ENCODE measurements at places on chromosomes 5 and 9.

- DNase-seq: no peak
Measured at GRCh38 chr9:96317335-96317980, 15.5 kb upstream of the HSD17B3 start.

GRCh38 chr5:8060953-8061429 lies 192.0 kb downstream of the MTRR start:
- DNase-seq: no peak

- DNase-seq: no peak
Measured at GRCh38 chr5:18811661-18812060, 1176.3 kb downstream of the CDH18 start.

- no peak for DNase-seq
Measured at GRCh38 chr5:174348311-174348981, 302.9 kb downstream of the NSG2 start.

- peak; percentile 7 for DNase-seq
Measured at GRCh38 chr9:119556129-119556875, 187.1 kb upstream of the BRINP1 start.

GRCh38 chr5:39588179-39588578 lies 163.4 kb upstream of the DAB2 start:
- no peak for DNase-seq

DNA sequence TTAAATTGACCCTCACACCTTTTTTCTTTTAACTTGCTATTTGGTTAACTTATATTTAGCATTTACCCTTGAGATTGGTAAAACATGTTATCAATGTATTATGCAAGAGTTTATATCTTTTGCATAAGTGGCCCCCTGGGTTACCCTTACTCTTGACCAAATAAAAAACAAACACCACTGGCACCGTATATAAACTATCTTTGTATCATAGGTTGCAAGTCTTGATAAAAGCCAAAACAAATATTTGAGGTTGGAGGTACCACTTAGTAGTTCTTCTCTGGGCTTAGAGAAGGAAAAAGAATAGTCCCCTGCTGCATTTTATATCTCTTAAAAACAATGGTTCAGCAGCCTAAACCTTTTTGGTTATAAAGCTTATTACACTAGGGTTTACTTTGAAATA lies 61.3 kb downstream of the WDR36 start:
- no peak for DNase-seq

DNA sequence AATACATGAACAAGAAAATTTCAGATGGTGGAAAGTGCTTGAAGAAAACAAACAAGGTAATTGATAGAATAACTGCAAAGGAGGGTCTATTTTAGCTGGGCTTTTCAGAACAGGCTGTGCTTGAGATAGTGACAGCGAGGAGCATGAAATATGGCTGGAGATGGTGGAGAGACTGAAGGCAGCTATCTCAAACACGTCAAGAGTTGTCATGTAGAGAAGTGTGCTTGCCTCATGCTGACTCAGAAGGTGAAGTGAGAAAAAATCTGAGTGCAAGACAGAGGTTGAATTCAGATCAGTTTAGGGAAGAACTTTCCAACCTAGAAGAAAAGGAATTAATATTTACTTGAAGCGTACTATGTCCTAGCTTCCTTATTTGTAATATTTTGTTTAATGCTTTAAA lies 115.5 kb upstream of the RANBP3L start:
- no peak for DNase-seq

DNA sequence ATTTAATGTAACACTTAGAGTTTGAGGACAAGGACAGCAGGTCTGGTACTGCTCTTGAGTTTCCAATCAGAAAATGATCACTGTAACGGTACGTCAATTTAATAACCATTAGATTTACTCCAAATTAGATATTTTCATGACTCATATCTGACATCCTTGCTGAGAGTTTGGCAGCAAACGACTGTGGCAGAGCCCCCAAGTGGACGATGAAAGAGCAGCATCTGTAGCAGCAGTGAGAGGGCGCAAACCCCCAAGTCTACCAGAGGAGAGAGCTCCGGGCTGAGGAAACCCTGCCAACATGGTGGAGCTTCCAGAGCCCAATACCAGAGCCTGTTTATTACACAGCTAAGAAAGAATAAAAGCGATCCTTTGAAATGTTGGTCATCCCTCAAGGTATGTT lies 73.2 kb upstream of the EPB41L4A start:
- DNase-seq: no peak

DNA sequence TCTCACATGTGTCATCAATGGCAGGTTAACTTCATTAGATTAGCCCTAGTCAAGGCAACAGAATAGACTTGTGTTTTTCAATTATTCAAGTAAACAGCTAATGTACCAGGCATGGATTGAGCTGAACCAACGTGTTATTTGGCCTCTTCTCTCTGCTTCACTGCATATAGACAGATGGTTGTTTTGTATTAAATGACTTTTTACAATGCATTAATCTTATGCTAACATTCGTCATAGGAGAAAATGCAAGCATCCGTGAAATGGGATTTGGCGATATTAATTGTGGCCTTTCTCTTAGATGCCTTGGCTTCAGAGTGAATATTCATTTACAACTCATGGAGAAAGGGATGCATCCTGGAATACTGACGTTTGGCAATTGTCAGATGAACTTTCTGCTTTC lies 208.0 kb downstream of the KCTD16 start:
- DNase-seq: no peak

DNA sequence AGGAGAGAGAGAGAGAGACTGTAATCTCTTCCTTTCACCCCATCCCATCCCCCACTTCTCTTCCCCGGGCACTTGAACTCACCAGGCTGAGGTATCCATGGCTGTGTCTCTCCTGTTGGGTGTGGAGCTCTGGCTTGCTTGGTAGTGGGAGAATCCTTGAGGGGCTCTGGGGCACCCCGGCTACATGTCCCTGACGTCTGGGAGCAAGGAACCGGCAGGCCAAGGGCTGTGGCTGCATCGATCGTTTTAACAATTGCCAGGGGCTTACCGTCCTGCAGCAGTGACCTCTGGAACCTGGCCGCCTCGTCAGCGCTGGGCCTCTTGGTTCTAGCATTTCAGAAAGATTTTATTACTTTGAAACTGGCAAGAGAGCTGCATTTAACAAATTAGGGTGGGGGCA lies 30.0 kb downstream of the FGF18 start:
- no peak for DNase-seq

DNA sequence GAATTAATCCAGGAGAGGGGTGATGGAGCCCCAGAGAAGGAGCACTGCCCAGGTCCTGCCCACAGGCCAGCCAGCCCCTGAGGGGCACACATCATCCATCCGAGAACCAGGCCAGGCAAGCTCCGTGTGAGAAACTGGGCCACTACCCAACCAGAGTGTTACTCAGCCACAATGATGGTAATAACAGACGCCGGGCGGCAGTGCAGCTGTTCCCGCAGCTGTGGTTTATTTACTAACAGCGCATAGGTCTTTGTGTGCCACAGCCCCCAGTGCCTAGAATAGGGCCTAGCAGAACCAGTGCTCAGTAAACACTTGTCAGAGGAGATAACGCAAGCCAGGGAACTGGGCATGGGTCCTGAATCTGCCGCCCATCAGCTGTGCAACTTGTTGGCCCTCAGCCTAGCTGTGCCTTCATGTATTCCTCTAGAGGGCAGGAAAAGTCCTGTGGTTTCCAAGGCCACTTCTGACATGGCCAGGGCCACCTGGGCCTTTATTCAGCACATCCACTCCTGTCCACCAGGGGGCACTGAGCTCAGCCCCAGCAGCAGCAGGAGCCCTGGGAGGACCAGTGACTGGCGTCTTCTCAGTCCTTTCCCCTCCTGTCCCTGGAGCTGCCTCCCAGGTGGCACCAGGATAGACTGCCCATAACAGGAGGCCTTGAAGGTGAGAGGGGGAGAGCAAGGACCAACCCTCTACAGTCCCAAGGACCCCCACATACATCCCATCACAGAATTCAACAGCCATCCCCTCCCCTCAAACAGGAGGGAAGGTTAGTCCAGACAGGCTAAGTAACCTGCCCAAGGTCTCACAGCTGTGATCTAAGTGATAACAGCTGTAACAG lies 2.1 kb downstream of the MXD3 start:
- DNase-seq: peak; percentile 66

GRCh38 chr5:10265245-10266109 lies 15.4 kb downstream of the CCT5 start:
- DNase-seq: no peak

DNA sequence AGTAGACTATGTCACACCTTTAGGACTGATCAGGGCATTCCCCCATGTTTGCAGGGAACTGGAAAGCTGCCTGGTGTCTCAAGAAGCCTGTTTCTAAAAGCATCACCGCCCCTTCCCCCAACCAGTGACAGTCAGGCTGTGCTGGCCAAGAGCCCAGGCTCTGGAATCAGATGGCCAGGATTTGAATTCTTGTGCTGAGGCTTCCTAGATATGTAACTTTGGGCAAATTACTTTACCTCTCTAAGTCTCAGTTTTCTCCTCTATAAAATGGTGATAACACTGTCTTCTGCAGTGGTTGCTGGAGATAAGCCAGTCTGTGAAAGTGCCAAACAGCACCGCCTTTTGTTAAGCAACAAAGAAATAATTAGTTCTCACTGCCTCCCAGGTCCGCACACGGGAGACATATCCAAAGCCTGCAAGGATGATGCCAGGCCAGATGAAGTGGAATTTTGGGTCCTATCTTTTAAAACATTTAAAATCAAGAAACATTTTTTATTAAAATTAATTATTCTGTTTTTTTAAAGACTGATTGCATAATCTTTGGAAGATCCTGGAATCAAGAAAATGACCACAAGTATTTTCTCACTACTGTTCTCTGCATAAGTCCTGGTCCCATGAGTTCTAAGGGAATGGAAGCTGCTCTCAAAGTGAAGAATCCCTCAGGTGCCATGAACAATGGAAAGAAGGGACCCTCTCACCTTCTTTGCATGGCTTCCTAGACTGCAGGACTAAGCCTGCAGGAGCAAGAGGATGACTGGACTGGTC lies 13.9 kb downstream of the SLC31A2 start:
- no peak for DNase-seq

- DNase-seq: no peak
Measured at GRCh38 chr5:53603009-53603687, 42.7 kb downstream of the NDUFS4 start.

DNA sequence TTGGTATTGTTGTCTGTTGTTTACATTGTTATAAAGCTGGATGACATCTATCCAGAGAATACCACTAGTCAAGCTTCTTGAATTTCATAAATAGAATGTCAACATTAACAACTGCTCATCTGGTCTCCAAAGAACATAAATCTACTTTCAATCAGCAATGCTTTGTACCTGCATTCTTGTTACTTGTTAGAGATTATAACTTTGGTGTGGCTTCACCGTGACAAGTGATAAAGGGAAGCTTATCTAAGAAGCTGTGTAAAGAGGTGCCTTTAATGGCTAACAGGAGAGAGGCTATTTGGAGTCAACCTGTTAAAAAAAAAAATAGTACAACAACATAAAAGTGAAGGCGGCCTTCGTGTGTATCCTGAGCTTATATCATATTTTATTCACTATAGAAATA lies 41.8 kb downstream of the MUSK start:
- no peak for DNase-seq

GRCh38 chr9:134366223-134367031 lies 40.2 kb downstream of the RXRA start:
- no peak for DNase-seq

DNA sequence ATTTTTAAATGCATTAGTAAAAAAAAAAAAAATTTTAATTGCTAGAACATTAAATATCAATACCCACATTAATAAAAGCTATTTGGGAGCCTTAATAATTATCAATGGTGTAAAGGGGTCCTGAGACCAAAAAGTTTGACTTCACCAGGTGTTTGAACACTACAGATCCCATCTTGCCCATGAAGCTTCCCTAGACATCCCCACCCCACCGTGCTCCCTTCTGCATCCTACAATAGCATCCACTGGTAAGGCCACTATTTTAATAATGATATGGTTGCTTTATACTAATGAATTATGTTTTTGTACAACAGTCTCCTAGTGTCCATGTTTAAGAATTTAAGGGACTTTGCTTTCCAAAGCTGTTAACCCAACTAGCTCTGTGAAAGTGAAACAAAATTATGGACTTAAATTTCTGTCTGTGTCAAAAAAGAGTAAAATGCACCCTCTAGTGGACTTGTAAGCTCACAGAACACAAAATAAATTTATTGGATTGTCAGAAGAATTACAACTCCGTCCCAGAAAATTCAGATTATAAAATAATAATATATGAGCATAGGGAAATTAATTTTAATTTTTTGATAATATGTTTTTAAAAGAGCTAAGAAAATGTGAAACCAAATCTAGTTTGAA lies 76.0 kb downstream of the ARL15 start:
- no peak for DNase-seq
